Frontal cortex (tissue), 4 donors: ENCODE measurements at places on chromosomes 12 and 14.

GRCh38 chr12:115209230-115209629 lies 525.3 kb upstream of the TBX3 start:
- DNase-seq: no peak

DNA sequence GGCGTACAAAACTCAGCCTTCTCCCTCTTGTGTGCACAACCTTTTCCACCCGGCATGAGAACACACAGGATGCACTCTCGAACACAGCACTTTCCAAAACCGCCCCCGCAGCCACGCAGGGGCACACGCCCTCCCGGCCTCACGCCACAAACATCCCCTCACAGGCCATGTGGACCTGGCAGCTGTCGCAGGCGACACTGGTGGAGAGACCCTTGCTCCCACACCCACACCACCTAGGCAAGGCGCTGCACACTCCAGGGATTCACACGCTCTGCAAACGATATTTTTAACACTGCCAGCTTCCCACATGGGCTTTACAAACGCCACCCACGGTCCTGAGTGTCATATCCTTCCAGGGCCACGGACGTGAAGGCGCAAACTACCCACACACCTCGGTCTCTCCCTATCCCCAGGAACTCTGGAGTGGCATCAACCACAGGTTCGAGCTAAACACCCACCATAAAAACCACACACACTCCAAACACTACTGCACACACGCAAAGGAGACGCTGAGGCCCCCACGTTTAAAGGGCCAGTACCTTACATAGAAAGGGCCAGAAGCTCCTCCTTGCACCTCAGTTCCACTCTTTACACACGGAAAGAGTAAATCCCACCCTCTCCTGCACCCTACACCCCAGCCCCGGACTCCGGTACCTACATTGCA lies 12.4 kb upstream of the ITGB7 start:
- DNase-seq: no peak

- no peak for DNase-seq
Measured at GRCh38 chr12:12819752-12820311, 6.7 kb downstream of the DDX47 start.

DNA sequence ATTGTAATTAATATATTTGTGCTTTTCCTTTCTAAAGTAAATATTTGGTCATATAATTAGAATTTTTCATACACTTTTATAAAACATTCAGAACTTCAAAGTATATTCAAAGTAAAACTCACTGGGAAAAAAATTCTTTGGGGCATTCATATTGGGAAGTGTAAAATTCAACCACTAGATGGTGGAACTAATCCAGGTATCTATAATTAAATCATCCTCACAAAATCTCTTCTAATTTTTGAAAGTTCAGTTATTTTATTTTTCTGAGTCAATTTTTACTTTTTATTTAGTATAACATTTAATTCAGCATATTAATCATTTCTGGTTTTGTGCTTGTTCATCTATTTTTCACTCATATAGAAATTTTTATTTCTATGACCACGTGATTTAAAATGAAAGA lies 81.0 kb downstream of the NTS start:
- DNase-seq: peak; percentile 3

- no peak for DNase-seq
Measured at GRCh38 chr12:25376985-25377384, 126.3 kb upstream of the KRAS start.

- no peak for DNase-seq
Measured at GRCh38 chr14:104999361-104999760, 13.8 kb downstream of the CLBA1 start.

GRCh38 chr14:93977790-93978581 lies 1.6 kb upstream of the ASB2 start:
- DNase-seq: no peak

DNA sequence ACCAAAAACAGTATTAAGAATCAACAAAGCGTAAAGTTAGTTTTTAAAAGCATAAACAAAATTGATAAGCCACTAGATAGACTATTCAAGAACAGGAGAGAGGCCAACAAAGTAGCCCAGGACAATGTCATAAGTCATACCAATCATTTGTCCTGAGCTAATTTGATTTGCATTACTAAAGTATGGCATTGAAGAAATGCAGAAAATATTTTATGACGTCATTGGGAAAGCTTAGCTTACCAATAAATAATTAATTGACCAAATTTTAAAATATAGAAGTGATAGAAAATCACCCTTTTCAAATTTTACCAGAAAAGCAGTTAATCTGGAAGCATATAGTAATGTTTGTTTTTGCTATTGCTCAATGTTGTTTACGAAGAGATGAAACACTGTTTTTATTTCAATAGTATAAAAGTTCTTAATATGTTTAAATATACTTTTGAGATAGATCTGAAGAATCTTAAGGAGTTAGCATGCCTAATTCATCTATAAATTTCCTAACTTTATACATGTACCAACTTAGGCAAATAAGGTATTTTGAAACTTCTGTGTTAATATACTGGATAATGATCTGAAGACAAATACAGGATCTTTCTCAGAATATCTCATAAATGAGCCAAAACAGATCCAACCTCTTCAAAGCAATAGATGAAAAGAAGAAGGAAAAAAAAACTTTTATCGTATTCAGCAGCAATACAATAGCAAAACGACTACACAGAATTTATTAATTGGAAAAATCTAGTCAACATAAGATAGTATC lies 1118.5 kb downstream of the SLC16A7 start:
- DNase-seq: no peak

DNA sequence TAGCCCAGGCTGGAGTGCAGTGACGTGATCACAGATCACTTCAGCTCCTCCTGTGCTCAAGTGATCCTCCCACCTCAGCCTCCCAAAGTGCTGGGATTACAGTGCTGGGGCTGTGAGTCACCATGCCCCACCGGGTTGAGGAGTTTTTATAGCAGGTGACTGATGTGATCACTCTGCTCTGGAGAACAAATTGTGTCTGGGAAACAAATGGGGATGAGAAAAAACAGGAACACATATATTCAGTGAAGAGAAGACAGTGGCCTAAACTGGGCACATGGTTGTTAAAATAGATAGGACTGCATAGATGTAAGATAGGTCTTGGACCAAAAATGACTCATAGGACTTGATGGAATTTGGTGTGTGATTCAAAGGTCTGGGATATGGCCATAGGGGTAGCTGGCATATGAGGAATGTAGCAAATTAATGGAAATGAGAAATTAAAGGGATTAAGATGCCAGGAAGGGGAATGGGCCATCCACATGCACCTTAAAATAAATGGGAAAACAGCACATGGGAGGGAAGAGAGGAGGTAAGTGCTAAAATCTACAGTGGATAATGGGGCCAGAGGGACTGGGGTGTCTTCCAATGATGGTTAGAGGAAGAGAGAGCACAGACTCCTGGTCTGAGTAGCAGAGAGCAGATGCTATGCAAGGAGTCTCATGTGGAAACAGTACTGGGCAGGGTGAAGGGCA lies 11.2 kb downstream of the BCAT1 start:
- DNase-seq: no peak
